ENCODE measurements at places on chromosomes 2 and 18. TPM values are rescaled to one million over a fixed set of nuclear protein-coding genes. Genes with fewer than 3 reads are reported as not detected.

The BOLL gene
- total RNA-seq, result not detected

The FAM228B gene
- total RNA-seq, result 71.8 TPM

The CPO gene
- total RNA-seq, result not detected

The SLC9A4 gene
- total RNA-seq, result 0.25 TPM

The ANKRD44 gene
- total RNA-seq, result 74.3 TPM

The SP140L gene
- total RNA-seq, result 0.49 TPM

The TTN gene
- total RNA-seq, result 1.2 TPM

The FHL2 gene
- total RNA-seq, result 2.2 TPM

The CKAP2L gene
- 3.2 TPM for total RNA-seq
